T-cell (primary cell): ENCODE measurements at places on chromosomes 1 and 21.

- DNase-seq = no peak
Measured at GRCh38 chr1:12069623-12070244, 6.6 kb downstream of the TNFRSF8 start.

DNA sequence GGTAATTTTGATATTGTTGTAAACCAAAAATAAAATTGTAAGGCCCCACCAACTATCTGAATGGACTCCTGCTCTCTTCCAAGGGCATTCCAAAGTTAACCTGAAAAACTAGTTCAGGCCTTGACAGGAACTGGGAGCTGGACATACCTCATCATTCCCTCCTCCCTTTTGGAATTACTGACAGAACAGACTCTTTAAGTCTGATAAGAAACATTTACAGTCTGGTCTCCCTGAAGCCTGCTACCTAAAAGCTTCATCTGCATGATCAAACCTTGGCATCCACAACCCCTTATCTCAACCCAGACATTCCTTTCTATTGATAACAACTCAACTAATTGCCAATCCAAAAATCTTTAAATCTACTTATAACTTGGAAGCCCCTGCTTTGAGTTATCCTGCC, 123.8 kb downstream of the TLR5 start:
- DNase-seq = no peak

GRCh38 chr1:182766881-182767645, 22.5 kb upstream of the NPL start:
- no peak for DNase-seq

DNA sequence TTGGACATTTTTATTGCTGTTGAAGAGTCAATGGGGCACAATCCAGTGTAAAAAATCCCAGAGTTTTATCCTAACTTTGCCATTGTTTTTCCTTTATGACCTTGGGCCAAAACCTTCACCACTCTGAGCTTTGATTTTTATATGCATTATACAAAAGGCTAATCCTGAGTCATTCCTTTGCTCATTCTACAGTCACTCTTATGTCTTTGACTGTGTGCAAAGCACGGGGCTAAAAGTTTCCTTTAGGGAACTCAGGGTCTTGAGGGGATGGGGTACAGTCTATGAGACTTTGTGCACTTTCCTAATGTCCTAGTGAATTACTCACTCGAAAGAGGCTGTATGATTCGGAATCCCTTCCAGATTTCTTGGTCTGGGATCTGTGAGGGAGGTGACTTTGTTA, 543.2 kb upstream of the CAMK1G start:
- DNase-seq = no peak

DNA sequence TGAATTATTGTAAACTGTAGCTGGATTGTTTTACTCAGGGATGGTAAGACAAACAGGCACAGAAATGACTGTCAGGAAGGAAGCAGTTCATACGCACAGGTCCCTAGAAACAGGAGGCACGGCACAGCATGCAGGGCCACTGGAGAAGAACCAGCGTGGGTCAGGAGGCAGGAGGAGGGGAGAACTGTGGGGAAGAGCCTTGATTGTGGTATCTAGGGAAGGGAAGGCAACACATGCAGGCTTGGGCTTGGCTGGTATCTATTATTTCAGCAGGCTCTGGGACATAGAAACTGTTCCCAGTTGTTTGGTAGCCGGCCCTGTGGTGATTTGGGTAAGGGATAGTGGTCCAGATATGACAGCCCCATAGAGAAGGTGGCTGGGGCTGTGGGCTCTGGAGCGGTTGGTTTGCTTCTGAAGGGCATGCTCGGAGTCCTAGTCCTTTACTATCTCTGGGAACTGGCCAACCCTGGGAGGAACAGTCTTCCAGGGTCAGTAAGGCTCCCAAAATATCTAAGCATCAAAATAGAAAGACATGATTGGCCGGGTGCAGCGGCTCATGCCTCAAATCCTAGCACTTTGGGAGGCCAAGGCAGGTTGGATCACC, 43.1 kb upstream of the CCSAP start:
- no peak for DNase-seq

DNA sequence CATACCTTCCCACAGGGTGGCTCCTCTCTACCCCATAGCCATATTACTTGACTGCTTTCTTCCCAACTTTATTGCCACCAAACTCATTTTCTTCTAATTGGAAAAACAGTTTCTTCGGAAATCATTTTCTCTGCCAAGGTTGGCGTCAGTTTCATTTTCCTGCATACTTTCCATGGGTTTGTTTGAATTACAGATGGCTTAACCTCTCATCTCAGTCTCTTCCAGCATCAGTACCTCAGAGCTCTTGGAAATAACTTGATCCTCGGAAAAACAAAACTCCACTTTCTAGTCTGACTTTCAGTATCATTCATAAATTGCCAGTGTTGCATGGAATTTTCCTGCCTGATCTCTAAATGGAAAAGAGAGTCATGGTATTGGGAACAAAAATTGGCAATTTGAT, 20.3 kb upstream of the PRDM2 start:
- no peak for DNase-seq

GRCh38 chr1:92623187-92623778, 136.6 kb upstream of the GFI1 start:
- DNase-seq = no peak
